Stimulated activated CD4-positive, alpha-beta T cell treated with anti-CD3 and anti-CD28 coated beads, Interleukin-4, amount 100 ng/mL, for 48 hours (primary cell): ENCODE measurements at places on chromosomes 16 and 17.

- no peak for DNase-seq
Observed at GRCh38 chr17:17533901-17534441, 37.8 kb upstream of the RASD1 start.

GRCh38 chr17:28612936-28613872 is 781 bp downstream of the RSKR start:
- DNase-seq: peak; percentile 11

DNA sequence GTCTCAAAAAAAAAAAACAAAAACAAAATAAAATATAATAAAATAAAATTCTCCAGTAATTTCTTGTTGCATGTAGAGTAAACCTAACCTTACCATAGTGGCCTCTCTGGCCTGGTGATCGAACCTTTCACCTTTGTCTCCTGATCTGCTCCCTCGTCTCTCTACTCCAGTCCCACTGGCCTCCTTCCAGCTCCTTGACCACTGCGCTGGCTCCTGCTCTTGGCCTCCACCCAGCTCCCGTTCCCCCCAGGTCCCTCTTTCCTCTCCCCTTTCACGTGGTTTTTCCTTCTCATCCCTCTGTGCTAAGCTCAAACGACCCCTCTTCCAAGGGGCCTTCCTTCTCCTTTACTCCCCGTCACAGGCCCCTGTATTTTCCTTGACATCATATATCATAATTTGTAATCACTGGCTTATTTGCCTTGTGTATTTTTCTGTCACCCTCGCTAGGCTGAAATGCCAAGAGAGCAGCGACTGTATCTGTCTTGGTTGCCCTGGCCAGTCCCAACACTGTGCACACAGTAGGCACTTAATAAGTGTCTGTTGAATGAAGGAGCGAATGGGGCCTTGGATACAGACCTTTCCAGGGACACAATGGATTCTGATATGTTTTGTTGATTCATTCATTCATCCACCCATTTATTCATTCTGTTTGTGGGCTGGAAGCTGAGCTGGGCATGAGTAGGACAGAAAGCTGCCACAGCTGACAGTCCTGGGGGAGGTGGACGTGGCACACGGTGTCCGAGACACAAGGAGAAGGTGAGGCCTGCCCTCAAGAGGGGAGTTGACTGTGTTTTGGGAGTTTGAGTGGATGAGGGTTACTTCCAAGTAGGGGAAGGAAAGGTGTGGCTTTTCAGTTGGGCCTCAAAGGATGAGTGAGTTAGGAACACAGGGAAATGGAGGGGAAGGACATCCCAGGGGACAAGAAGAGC is 5.8 kb upstream of the SCN4A start:
- no peak for DNase-seq

GRCh38 chr16:85029408-85029784 is 1.8 kb downstream of the KIAA0513 start:
- peak; percentile 35 for DNase-seq

DNA sequence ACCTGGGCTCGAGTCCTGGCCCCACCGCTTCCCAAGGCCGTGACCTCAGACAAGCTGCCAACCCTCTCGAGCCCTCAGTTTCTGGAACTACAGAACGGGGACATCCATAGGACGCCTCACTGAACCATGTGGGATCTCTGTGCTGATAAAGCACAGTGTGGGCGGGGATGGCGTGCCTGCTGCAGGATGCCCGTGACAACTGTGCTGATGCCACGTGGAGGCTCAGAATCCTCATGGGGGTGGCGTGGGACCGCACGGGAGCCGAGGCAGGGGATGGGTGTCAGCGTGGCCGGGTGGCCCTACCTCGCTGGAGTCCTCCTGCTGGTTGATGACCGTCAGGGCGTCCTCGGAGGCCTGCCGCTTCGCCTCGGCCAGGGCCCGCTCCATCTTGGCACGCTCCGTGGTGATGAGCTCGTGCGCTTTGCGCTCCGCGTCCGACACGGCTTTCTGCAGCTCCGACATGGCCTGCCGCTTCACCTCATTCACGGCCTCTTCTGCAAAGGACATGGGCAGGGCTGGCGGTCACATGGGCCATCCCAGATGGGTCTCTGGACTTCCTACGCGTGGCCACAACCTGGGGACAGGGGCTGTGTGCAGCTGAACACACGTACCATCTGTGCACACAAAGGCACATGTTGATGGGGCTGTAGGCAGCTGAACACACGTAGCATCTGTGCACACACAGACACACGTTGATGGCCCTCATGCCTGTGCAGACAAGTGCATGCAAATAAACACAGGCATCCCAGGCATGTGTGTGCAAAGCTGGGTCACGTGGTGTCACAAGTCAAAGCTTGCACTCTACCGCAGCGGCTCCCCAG is 12.7 kb upstream of the PABPN1L start:
- no peak for DNase-seq
